PC-3 (cell line): ENCODE measurements at places on chromosomes 16 and 17.

DNA sequence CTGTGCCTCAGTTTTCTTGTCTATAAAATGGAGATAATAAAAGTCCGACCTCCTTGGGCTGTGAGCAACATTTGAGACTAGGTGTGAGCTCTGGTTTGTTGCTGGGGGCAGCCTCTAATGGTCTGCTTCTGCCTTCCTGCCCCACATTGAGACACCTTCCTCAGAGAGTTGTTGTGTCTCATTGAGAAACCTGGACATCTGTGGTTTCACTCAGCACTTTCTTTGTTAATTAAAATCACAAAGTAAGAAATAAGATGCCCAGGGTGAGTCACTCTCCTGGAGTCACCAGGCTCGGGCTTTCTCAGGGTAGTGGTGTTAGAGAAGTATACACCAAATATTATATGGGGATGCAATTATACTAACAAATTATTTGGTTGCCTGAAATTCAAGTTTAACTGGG, 389.2 kb upstream of the SALL1 start:
- no peak for DNase-seq

- no peak for DNase-seq
Measured at GRCh38 chr17:57262557-57262956, 6.2 kb downstream of the MSI2 start.

GRCh38 chr16:59905606-59906005, 1171.5 kb upstream of the GOT2 start:
- peak; percentile 50 for DNase-seq

GRCh38 chr16:73526011-73526804, 478.3 kb upstream of the ZFHX3 start:
- no peak for DNase-seq

- DNase-seq: peak; percentile 52
Measured at GRCh38 chr17:50056961-50057330, 1.0 kb downstream of the ITGA3 start.

DNA sequence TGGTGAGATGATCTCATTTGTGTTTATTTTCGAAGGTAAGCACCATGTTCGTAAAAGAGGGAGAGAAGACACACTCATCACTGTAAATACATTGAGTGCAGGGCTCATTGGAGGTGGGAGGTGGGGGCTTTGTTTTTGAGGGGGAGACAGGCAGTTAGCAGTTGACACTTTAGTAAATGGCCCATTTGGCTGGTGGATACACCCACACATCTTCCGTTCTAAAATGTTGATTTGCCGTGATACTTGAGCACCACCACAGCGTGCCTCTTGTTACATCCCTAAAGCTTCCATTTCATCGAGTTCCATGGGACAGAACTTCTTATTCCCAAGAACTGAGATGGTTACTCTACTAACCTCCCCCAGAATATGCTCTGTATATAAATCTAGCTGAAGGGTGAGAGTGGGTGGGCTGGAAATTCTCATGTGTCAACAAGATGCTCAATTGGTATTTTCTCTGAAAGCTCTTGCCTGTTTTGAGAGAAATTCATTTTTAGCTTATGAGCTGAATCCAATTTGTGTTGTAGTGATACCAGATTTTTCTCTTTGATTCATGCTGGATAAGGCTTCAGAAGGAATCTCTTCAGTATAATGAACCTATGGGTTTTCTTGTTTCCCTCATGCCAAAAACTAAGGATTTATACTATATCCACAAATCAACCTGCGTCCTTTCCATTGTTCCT, 314.3 kb downstream of the RBFOX1 start:
- no peak for DNase-seq

DNA sequence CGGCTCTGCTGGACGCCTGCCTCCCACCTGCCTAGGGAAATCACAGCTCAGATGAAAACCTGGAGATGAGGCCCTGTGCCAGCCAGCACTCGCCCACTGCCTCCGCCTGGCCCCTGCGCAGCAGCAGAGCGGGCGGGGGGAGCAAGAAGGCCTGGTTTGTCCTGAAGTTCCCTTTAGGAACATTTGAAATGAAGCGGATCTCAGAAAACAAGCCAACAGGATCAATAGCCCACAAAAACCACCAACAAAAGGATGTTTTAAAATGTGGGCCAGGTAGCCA, 48.0 kb downstream of the RBFOX3 start:
- no peak for DNase-seq
